HS-5 (cell line): ENCODE measurements at places on chromosomes 2 and 18.

GRCh38 chr18:9838144-9838877, 47.5 kb upstream of the TXNDC2 start:
- DNase-seq: no peak

DNA sequence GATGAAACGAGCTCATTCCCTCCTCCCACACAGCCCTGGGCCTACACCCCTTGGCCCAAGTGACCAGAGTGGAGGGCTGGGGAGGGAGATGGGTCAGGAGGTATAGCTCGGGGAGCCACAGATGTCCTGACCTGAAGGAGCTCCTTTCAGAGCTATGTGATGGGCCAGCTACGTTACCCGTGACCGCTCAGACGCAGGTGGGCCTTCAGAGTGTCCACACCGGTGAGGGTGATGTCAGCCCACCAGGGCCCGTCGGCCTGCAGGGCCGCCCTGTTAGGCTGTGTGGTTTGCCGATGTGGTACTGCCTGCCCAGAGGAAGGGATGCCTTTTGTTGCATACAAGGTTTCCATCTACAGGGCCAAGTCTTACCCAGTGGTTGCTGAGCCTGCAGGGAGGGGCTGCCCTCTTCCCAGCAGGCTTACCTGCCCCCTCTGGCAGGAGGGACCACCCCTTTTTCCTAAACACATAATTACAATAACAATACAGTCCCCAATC, 41.8 kb upstream of the FOSL2 start:
- no peak for DNase-seq

- no peak for DNase-seq
Observed at GRCh38 chr2:144322379-144322778, 197.5 kb downstream of the ZEB2 start.

DNA sequence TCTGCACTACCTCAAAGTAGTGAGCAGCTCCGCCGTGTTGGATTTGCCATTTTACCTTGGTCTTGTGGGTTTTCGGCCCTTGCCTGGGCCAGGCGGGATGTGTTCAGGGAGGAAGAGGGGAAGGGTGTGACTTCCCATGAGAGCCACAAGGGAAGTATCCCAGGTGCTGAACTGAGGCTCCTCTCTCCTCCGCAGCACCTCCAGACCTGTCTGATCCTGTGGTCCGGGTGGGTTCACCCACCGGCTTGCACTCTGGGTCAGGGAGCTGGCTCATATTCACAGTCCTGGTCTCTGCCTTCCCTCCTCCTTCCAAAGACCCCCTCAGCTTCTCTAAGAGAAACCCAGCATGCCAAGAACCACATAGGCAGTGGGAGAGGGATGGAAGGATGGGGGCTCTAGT, 235.8 kb downstream of the SEPTIN10 start:
- DNase-seq: no peak

- no peak for DNase-seq
Observed at GRCh38 chr2:130338793-130339345, 3.8 kb upstream of the IMP4 start.

DNA sequence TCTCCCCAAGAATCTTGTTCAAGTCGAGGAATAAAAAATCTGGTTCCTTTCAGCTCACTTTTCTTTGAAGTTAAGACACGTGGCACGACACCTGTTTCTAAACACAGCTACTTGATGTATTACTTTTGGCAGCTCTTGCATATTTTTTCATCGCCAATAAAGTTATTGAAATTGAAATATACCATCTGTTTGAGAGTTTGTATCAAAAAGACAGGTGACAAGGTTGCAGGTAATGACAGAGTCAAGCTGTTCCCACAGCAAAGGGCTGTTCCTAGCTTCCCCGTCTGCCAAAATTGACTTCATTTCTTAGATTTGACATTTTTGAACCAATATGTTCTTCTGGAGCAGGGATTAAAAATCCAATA, 5.5 kb upstream of the GPR45 start:
- DNase-seq: no peak

DNA sequence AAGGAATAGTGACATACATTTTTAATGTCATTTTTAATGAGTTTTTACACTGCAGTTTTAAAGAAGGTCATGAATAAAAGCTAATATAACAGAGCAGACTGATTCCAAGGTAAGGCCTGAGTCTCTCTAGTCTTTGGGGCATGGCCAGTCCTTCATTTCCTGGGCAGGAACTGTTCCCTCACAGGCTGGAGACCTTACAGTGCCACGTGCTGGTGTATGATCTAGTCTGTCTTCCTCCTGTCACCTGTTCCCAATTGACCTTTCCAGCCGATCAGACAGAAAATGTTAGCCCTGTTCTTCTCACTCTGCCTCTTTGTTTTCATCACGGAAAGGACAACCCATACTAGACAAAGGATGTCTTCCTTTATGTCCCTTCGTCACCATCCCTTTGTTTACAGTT, 33.6 kb downstream of the ZCCHC2 start:
- DNase-seq: no peak

GRCh38 chr18:32980896-32981295, 208.1 kb upstream of the KLHL14 start:
- DNase-seq: no peak

DNA sequence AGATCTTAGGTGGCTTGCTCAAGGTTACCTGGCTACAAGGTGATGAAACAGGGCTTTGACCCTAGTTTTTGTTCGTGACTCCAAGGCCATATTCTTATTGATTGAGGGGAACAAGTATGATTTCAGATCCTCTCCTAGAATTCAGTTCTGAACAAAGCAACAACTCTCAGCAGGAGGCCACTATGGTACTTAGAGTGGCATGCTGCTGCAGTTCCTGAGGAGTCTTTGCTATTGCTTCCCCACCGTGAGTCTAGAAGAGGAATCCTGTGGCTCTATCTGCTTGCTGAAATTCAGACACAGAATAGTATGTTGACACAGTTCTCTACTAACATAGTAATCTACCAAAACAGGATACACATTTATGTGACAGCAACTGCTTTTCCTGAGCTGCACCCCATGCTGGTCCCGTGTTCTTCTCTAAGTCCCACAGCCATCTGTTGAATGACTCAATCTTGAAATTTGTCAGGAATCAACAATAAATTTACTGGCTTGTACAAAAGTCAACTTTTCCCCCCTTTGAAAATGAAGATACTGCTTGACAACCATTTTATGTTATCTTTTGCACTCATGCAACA, 4.1 kb downstream of the TGFBRAP1 start:
- no peak for DNase-seq

GRCh38 chr2:70125498-70125898, 38.2 kb downstream of the PCBP1 start:
- no peak for DNase-seq

DNA sequence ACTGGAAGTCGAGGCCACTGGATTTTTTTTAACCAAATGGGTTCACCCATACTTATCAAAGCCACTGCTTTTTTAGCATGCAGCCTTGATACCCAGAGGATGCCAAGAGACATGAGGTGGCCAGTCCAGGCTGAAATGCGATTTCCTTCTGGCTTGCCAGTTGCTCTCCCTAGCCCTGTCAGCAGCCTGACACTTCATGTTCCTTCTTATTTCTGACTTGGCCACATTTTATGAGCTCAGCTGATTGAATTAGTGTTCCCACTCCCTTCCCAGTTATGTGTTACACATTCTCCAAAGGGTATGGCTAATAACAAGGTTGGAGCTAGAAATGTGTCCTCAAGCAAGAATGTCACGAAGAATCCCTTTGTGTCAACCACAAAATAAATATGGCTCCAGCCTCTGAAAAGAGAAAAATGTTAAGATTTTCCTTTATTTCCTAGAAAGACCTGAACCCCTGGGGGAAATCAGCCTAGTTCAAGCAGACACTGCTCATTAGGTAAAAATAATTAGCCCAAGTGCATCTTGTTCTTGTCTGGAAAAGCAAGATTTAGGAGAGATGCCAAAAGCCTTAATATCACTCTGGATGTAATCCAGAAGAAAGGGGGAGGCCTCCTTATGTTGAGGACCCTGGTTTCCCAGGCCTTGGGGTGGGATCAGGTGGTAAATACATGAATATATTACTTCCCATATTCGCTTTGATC, 121.7 kb upstream of the TACR1 start:
- no peak for DNase-seq

GRCh38 chr18:63829886-63830285, 54.7 kb downstream of the SERPINB7 start:
- no peak for DNase-seq

DNA sequence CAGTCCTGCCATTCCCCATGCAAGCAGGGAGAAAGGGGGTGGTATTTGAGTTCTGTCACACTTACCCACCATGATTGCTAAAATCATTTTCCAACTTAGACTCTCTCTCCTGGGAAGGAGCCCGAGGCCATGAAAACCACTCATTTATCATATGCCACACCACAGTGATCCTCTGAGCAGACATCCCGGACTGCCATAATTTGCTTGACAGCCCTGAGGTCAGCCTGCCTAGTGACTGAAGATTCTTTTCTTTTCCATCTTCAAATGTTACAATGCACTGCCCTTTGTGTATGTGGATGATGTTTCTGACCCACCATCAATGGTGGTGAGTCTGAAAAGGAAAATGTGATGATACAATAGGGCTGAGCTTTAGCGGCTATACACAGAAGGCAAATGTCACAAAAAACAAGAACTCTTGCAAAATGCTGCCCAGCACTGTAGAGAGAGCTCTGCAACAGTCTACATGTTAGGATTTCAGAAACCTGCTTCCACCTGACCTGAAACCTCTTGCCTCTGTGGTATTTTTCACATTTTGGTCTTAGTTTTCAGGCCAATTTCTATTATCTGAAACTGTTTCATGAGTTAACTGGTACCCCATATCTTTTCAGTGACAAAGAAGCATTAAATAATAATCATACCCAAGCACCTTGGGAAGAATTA, 272.8 kb downstream of the ZNF385B start:
- no peak for DNase-seq

- no peak for DNase-seq
Observed at GRCh38 chr18:12393998-12394397, 13.7 kb upstream of the PRELID3A start.

GRCh38 chr2:126979039-126980003, 80.6 kb downstream of the TEX51 start:
- DNase-seq: no peak

GRCh38 chr2:11898576-11898975, 152.1 kb downstream of the LPIN1 start:
- DNase-seq: no peak

DNA sequence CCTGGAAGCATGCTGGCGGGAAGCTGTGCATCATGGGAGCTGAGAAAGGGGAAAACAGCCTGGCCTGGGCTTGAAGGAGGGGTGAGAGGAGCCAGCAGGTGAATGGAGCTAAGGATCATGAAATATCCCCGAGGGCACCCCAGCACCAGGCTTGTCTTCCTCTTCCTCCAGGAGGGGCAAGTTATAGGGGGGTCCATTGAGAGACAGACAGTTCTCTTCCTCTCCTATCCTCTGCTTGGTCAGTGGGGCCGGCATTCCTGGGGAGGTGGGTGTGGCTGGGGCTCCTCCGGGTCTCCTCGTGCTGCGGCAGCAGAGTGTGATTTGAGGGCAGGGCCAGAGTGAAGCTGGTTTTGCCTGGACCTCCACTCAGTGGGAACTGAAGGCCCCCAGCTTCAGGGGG, 78.9 kb downstream of the LIPG start:
- no peak for DNase-seq

DNA sequence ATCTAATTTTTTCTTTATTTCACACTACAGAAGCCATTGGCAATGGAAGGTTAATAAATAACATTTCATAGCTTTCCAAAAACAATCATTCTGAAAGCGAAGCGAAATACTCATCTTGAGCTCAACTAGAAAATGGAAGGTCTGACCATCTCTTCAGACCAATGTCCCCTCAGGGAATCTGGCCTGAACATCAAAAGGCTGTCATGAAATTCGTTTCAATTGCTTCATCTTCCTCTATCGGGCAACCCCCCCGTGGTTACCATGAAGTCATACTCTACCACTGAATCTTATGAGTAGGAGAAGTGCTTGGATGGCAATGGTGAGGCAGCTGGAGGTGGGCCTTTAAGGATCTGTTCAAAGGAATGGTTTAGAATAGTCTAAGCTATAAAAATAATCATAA, 22.9 kb upstream of the CYTIP start:
- no peak for DNase-seq

DNA sequence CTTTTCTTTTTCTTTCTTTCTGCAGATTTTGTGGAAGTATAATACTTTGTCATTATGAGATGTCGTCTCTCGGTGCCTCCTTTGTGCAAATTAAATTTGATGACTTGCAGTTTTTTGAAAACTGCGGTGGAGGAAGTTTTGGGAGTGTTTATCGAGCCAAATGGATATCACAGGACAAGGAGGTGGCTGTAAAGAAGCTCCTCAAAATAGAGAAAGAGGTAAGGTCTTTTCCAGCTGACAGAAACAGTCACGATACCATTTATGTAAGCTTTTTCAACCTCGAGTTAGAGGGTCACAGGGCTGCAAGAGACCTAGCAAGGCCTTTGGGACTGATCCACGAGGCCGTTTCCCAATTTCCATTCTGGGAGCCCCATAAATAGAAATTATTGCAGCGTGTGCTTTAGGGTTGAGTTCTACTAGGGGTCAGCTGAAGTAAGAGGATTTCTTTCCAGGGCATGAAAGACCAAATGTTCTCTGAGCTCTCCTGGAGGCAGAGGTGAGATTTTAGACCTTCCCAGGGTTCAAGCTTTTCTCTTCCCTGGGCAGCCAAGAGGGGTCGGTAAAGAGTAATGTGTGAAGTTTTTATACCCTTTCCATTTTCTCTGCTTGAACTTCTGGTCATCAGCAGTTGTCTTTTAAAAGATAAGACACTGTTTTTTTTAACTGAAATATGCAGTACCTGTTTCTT, 15.5 kb downstream of the MAP3K20 start:
- no peak for DNase-seq

- no peak for DNase-seq
Observed at GRCh38 chr2:216829533-216829932, 30.3 kb downstream of the TNP1 start.

- no peak for DNase-seq
Observed at GRCh38 chr18:24259869-24260641, 121.2 kb downstream of the CABYR start.

GRCh38 chr2:61978522-61978921, 73.0 kb downstream of the COMMD1 start:
- DNase-seq: no peak

- DNase-seq: no peak
Observed at GRCh38 chr2:48578313-48578712, 39.3 kb upstream of the GTF2A1L start.

DNA sequence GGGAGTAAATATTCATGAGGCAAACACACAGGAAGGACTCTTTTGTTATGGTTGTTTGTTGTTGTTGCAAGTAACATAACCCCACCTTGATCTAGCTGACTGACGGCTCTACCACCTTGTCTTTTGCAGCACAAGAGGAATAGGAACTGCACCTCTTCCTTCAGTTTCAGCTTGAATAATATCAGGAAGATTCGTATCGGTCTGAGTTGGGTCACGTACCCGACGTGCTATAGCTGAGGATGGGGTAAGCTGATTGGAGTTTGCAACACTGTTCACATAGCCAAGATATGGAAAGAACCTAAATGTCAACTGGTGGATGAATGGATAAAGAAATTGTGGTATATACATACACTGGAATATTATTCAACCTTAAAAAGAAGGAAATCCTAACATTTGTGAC, 14.5 kb upstream of the IL1RN start:
- DNase-seq: no peak
